Heart left ventricle (tissue), 16 donors: ENCODE measurements at places on chromosomes 13 and 19. TPM values are rescaled to one million over a fixed set of nuclear protein-coding genes. Genes with fewer than 3 reads are reported as not detected.

The DOCK9 gene
- 48.0 TPM for total RNA-seq

The FCAR gene
- total RNA-seq = 0.37 TPM

The REEP6 gene
- total RNA-seq = 6.0 TPM

The SLC25A41 gene
- total RNA-seq = 0.56 TPM

- DNase-seq = no peak
Measured at GRCh38 chr13:99263126-99263785, 5.1 kb upstream of the GPR18 start.

- no peak for DNase-seq
Measured at GRCh38 chr19:1353144-1353543, 30.6 kb upstream of the NDUFS7 start.

DNA sequence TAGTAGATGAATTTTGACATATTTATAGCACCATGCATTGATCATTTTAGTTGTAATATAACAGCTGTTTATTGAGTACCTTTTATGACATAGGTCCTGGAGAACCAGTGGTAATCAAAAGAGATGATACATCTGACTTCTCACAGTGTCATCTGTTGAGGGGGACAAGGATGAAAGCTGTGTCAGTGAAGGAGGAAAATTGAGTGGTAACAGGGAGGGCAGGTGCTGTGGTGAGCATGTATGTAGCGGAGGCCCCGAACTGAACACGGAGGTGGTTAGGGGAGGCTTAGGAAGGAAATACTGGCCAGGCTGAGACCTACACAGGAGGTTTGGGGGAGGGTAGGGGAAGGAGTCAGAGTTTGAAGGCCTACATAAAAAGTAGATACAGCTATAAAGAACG, 199.7 kb downstream of the GGACT start:
- DNase-seq = no peak

GRCh38 chr13:93227878-93228642, 1.5 kb downstream of the GPC6 start:
- DNase-seq = peak; percentile 40

GRCh38 chr19:10718205-10719196, 622 bp downstream of the DNM2 start:
- DNase-seq = peak; percentile 49

DNA sequence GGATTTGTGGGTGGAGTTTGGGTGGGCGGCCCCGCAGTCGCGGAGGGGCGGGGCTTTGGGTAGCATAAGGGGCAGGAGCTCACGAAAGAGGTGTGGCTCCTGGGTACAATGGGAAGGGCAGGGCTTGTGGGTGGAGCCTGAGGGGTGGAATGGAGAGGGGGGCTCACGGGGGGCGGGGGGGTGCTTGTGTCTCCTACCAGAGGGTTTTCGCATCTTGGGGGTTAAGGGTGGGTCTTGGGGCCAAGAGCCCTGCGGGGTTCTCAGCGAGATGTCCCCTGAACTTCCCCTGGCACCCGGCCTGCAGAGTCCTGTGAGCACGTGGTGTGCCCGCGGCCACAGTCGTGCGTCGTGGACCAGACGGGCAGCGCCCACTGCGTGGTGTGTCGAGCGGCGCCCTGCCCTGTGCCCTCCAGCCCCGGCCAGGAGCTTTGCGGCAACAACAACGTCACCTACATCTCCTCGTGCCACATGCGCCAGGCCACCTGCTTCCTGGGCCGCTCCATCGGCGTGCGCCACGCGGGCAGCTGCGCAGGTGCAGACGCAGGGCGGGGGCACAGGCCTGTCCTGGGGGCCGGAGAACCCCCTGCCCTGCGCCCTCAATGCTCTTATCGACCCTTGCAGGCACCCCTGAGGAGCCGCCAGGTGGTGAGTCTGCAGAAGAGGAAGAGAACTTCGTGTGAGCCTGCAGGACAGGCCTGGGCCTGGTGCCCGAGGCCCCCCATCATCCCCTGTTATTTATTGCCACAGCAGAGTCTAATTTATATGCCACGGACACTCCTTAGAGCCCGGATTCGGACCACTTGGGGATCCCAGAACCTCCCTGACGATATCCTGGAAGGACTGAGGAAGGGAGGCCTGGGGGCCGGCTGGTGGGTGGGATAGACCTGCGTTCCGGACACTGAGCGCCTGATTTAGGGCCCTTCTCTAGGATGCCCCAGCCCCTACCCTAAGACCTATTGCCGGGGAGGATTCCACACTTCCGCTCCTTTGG, 5.1 kb downstream of the FSTL3 start:
- no peak for DNase-seq

DNA sequence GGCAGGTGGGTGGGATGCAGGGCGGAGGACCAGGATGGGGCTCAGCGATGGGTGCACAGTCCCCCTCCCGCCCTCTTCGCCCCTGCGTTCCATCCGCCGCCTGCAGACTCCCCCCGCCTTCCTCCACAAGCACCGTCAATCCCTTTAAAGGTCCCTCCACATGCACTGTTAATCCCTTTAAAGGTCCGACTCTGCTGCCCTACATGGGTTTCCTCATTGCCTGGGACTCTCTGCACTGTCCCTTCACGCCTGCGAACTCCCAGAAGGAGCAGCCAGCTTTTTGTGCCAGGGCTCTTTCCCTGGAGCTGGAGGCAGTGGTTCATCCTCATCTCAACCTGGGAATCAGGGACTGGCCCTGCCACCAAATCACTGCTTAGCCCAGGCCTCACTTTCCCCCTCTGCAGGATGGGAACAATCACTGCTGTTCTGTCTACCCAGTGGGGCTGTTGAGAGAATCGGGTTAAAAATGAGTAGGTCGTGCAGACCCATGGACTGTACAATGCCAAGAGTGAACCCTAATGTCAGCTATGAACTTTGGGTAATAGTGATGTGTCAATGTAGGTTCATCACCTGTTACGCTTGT, 20.4 kb downstream of the ZNF574 start:
- DNase-seq = no peak
